Activated CD4-positive, alpha-beta T cell treated with anti-CD3 and anti-CD28 coated beads, Interleukin-2, Interleukin-6, amounts not matched to agents 100 ng/mL and 50 ng/mL, durations not matched to agents 16 hours and 8 hours (primary cell): ENCODE measurements at places on chromosomes 6 and 20.

GRCh38 chr6:142013287-142013686, 119.4 kb upstream of the GJE1 start:
- DNase-seq: peak; percentile 60

DNA sequence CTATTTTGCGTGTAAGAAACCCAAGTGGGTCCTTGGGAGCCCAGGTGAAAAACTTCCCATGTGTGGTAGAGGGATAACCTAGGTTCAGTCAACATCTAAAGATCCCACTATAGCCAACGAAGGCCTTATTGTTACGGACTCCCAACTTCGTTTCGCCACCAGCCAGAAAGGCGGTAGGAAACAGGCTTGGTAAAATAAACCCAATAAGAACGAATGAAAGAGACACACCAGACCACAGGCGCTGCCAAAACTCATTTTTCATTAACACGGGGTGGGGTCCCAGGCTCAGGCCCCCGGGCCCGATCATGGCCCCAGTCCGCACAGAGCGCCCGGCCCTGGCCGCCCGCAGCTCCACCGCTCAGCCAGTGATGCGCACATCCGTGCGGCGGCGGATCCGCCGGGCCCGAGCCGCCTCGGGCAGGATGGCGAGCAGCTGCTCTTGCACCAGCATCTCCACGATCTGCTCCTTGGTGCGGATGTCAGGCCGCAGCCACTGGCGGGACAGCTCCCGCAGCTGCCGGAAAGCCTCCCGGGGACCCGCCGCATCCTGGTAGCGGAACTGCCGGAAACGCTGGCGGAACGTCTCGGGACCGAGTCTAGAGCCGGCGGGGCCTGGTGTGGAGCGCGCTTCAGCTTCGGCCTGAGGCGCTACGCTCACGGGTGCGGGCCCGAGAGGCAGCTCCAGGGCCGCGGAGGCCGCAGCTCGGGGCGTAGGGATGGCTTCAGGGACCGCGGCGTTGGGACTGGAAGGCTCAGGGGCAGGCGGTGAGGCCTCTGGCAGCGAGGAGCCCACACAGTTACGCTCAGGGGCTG, 709 bp downstream of the SCAND1 start:
- DNase-seq: peak; percentile 76

DNA sequence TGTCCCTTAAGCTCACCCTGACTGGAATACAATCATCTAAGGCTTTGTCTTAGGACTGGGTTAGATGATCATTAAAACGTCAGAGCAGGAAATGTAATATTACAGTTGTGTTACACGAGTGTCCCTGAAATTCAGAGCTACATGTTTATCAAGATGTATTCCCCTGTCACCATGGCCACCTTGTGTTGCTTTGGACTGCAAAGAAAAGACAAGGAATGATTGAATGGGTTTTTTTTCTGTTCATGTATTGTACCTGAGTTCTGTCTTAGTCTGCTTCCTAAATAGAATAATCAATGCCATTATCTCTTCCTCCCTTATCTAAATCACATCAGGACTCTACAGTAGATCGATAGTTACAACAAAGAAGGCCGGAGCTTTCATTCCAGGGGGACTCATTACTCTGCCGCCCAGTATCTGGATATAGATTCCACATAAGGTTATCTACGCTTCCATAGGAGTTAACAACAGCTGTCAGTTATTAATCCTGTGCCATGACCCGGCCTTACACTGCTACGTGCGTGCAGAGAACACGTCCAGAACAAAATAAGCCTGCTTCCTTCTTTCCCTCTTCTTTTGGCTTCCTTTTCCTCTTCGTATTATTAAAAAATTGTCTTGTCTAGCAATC, 274.1 kb upstream of the SASH1 start:
- no peak for DNase-seq

GRCh38 chr20:13220194-13220903, 725 bp upstream of the ISM1 start:
- peak; percentile 12 for DNase-seq

DNA sequence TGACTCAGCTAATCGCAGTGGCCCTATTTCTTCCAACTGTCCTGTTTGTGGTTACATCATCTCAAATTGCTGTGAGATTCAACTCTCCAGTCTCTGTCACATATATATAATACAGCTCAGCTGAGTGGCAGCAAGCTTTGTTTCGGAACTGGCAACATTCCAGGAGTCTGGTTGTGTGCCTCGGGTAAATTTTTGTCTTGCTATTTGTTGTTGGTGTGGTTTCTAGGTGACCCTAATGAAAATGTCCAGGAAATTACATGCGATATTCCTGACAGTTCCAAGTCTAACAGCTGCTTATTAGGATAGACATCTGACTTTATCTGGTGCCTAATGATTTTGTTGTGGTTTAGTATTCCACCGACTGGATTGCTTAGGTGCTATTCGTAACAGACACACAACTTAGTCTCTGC, 581.8 kb downstream of the CD109 start:
- DNase-seq: no peak
